NCI-H2081 (cell line): ENCODE measurements at places on chromosomes 5 and 9.
A peak's percentile ranks its signal among the peaks of the same experiment; 100 is the strongest.

- no peak for DNase-seq
These were observed 32.9 kb downstream of the NIPAL4 start for GRCh38 chr5:157492886-157493285.

- DNase-seq = no peak
These were observed 522.9 kb downstream of the CCDC171 start for GRCh38 chr9:16075696-16076095.

DNA sequence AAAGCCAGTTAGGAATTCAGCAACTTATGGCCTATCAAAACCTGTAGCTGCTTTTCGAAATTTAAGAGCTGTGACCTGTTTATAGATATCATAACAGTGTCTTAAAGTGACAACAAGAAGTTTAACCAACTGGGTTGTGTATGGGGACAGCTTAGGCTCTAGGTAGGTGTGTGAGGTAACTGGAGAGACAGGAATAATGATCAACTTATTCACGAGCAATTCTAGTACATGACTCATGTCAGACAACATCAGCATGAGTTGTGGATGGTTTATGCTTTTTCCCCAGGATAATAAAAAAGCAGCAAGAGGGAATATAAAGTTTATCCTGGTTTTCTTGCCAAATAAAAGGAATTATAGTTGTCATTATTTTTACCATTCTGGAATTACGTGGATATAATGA, 88.6 kb downstream of the GDNF start:
- no peak for DNase-seq

- DNase-seq = no peak
These were observed 687.6 kb downstream of the CETN3 start for GRCh38 chr5:89721931-89722330.

DNA sequence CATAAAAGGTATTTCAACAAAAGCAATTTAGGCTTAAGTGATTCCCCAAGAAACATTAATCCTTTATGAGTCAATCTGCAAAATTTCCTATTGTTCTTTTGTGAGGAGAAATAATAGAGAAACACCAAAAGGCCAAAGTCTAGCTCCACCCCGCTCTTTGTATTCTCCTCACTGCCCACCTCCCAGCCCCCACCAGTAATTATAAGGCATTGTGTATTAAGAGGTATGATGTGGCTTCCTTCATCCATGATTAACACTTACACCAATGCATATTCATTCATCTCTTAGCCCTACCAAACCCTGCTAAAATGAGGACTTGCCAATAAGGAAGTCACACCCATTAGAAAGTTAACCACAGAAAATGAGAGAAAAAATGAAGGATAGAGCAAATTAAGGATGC, 105.3 kb upstream of the SPATA31D4 start:
- peak; percentile 8 for DNase-seq

GRCh38 chr9:129728744-129729143, 24.1 kb downstream of the PTGES start:
- no peak for DNase-seq
